Hematopoietic multipotent progenitor cell treated with erythropoietin and hydrocortisone succinate and interleukin-3 and kit ligand, for 6 days (in vitro differentiated cells): ENCODE measurements at places on chromosomes 1 and 21.

- DNase-seq, result no peak
These were observed 39.7 kb downstream of the CHML start for GRCh38 chr1:241600496-241600901.

DNA sequence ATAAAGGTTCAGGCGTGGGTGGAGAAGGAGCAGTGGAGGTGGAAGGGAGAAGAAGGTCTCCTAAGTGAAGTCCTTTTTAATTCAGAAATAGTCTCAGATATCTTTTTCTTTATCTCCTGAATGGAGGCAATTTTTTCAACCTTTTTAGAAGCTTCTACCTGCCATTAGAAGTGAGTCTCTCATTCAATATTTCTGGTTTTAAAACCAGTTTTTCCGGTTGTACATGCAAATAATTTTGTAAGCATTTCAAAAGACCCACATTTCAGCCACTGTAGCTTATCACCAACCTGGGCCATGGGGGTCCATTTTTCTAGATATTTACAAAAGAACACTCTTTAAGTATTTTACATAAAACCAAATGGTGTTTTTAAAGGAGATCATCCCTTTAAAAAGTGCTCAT is 1280.2 kb downstream of the NCAM2 start:
- DNase-seq, result no peak

DNA sequence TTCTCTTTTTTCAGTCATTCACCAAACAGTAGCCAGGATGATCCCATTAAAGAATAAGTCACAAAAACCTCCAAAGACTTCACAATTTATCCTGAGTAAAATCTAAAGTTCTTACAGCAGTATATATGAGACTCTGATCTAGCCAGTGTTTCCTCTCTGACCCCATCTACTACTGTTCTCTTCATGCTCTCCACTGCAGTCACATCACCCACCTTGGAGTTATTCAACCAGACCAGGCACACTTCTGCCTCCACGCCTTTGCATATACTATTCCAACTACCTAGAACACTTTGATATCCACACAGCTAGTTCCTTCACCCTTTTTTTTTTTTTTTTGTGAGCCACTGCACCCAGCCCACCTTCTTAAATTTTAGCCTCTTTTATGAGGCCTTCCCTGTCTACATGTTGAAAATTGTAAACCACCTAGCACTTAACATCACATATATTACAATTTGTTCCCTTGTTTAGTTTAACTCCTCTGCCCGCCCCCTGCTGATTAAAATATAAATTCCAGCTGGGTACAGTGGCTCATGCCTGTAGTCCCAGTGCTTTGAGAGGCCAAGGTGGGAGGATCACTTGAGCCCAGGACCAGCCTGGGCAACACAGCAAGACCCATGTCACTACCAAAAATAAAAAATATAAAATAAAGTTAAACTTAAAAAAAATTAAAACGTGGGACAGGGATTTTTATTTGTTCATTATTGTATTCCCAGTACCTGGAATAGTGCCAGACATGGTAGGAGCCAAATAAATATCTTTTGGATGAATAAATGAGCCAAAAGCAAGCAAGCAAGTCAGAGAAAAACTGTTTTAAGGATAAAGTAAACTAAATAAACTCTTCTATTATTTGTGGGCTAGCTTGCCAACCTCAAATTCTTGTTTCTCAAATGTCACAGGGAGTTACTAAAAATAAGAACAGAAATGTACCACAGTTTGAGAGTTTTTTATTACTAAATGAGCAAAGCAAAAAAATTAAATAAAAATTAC is 35.2 kb upstream of the MUTYH start:
- DNase-seq, result no peak

- DNase-seq, result no peak
These were observed 68.1 kb upstream of the ANGPTL1 start for GRCh38 chr1:178938959-178939317.

GRCh38 chr1:21614419-21615115 is 54.6 kb downstream of the RAP1GAP start:
- no peak for DNase-seq

DNA sequence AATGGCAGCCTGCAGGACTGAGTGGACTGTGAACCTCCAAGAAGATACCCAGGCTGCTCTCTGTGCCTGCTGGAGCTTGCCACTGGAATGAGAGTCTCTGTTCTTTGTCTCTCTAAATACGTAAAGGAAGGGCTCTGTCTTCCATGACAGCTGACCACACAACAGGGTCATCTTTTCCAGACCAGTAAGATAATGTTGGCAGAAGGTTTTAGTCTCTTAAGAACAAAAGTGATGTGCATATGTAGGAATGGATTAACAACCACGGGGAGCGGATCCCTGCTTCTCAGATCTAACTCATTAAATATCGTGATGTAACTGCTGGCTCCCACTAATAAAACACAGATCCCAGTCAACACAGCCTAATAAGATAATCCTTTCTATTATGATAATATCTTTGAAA is 67.5 kb downstream of the MAP10 start:
- no peak for DNase-seq

GRCh38 chr1:68217060-68217554 is 15.2 kb downstream of the WLS start:
- DNase-seq, result no peak

DNA sequence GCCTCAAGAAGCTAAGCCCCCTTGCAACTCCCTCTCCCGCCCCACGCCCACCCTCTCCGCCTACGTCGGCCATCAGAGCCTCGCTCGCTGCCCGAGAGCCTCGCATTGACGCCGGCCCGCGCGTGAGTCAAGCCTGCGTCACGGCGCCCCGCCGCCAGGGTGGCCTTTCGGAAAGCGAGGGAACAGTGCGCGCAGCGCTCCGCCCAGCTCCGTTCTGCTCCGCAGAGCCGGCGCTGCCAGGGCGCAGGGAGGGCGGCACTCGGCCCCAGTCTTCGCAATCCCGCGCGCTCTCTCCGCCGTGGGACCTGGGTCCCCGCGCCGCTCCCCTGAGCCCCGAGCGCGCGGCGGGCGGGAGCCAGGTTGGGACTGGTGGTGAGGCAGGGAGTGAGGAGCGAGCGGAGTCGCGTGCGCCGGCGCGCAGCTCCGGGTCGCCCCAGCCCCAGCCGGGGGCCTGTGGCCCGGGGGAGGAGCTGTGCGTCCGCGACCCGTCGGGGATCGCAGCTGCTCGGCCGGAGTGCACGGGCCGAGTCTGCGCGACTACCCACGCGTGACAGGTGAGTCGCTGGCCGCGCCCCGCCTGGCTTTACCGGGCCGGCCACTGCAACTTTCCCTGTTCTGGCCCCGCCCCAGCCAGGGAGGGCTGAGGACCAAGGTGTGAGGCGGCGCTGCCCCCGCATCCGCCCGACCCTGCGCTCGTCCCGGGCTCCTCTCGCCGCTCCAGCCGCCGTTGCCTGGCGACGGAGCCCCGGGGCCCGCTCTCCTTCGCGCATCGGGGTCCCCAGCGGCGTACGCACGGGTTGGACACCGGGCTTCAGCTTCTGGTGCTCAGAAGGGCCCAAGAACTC is at the start of gene SLC6A17:
Gene SLC6A17 (plus strand): TSS at position 165 of the 845 bp plus-strand sequence. CDS start 16,436 bp downstream, outside the sequence.
- DNase-seq, result peak; percentile 36

DNA sequence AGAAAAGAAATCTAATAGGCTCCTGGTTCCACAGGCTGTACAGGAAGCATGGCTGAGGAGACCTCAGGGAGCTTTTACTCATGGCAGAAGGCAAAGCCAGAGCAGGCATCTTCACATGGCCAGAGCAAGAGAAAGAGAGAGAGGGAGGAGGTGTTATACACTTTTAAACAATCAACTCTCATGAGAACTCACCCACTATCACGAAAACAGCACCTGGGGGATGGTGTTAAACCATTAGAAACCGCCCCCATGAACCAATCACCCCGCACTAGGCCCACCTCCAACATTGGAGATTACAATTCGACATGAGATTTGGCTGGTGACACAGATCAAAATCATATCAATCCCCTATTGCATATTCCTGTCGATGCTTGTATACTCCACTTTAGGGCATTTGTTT is 93.5 kb downstream of the MRPL39 start:
- DNase-seq, result no peak

DNA sequence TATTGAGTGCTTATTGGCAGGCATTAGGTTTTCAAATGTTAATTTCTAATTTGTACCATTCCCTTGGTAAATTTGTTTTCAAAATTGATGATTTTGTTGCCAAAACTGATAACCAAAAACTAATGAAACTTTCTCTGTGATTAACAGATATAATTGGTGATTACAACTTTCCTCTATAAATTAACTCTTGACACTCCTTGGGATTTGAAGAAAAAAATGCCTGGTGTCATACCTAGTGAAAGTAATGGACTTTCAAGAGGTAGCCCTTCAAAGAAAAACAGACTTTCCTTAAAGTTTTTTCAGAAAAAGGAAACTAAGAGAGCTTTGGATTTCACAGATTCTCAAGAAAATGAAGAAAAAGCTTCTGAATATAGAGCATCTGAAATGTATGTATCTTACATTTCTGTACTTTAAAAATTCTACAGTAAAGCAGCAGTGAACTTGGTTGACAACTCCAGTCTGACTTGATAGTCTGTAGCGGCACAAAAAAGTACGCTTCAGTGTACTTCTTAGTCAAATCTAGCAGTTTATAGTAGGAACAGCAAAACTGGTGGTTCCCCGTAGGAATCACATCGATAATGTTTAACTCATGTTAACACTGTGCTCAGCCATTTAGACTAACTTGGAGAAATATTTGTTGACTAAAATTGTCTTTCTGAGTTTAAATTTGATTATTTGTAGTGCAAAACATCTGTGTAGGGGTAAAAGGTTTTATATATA is 3.0 kb downstream of the USP1 start:
- peak; percentile 34 for DNase-seq
